ENCODE measurements at places on chromosomes 1 and 21.
A peak's percentile ranks its signal among the peaks of the same experiment; 100 is the strongest.

- DNase-seq, result no peak
These were observed 85.6 kb downstream of the EPS15 start for GRCh38 chr1:51433269-51433971.

GRCh38 chr1:111251570-111251969 is 24.1 kb downstream of the CHI3L2 start:
- DNase-seq, result no peak

GRCh38 chr1:150192012-150192411 is 42.3 kb downstream of the PLEKHO1 start:
- no peak for DNase-seq

DNA sequence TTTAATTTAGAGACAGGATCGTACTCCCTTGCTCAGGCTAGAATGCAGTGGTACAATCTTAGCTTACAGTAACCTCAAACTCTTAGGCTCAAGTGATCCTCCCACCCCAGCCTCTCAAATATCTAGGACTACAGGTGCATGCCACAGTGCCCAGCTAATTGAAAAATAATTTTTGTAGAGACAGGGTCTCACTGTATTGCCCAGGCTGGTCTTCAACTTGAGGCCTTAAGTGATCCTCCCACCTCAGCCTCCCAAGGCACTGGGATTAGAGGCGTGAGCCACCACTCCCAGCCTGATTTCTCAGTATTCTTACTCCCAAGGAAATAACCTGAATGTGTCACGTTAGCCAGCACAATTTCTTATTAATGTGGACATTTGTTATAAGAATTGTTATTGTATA is 9.8 kb downstream of the RLF start:
- DNase-seq, result no peak

GRCh38 chr1:113857776-113858175 is 13.7 kb downstream of the PTPN22 start:
- no peak for DNase-seq

- DNase-seq, result no peak
These were observed 15.1 kb upstream of the DR1 start for GRCh38 chr1:93330617-93331016.

DNA sequence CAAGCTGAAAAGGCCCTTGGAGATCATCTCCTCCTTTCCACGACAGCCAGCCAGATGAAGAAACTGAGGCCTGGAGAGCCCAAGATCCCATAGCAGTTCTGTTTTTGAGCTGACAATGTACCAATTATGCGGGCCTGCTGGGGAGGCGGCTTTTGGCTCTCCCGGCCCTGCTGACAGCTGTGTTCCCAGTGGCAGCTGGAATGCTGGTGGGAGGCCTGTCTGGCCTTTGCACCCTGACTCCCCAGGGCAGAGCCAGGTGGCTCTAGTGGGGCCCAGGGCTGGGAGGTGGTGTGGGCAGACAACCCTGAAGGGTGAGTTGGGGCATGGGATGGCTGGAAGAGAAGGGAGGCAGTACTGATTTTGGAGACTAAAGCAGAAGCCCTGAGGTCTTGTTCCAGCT is 30.7 kb upstream of the WASF2 start:
- no peak for DNase-seq

DNA sequence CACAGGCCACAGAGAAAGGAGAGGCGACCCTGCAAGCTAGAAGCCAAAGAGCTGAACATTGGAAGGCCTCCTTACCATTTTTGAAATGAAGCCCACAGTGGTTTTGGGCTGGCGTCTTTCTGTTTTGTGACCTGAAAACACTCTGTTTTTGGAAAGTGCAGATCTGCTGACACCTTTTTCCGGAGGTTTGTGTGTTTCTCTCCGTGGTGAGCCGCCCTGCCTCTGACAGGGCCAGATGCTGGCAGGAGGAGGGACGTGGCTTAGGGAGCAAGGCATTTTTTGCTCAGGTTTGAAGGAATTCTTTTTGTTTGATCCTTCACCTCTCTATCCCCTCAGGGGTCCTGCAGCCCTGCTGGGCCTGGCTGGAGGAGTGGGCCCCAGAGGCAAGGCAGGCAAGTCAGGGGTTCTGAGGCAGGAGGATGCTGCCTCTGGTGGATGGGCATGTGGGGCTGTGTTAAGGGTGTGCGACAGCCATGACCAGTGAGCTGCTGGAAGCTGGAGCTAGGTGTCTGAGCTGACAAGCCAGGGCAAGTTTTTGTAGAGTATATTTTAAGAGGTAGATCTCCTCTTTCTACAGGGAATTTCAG is 133.8 kb downstream of the CAMTA1 start:
- no peak for DNase-seq

DNA sequence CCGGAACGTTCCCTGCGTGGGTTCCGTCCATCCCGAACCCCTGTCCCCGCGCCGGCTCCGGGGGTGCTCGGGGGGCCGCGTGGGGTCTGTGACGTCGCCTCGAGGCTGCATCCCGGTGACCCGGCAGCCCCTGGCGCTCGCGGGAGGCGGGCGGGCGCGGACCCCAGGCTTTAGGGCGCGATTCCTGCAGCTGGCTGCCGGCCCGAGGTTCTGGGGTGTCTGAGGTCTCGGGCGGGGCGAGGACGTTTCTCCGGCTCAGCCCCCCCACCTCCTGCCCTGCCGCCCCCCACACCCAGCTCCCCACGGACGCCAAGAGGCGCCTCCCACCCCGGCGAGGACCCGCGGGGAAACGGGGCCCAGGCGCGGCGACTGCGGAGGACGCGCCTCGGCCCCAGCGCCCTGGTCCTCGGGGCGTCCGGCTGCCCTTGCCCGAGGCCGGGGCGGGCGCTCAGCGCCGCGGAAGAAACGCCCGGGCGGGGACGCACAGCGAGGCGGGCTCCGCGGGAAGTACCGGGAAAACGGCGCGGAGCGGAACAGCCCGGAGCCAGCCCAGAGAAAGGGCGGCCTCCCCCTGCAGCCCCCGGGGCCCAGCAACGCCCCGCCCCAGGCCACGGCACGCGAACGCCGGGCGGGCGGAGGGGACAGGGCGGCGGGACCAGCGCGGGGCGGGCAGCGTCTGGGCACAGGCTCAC is 1.3 kb upstream of the PCBP3 start:
- DNase-seq, result no peak

DNA sequence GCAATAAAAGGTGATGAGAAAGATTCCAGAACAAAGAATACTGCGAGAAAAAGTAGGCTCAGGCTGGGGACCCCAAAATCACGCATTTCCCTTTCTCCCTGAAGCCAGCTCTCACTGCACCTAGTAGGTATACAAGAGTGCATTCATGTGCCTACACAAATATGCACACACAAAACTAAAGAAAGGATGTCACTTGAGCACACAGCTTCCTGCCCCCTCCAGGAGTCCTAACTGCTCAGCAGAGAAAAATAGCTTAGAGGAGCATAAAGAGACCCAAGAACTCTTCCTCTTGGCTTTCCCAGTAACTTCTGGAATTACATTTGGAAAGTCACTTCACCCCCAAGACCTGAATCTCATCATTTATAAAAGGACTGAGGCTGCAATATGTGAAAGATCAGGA is 38.0 kb downstream of the JAK1 start:
- DNase-seq, result no peak

GRCh38 chr1:159892944-159893343 is 7.0 kb downstream of the CFAP45 start:
- DNase-seq, result no peak

- peak; percentile 28 for DNase-seq
These were observed 425.5 kb downstream of the KCTD3 start for GRCh38 chr1:215992620-215993019.

All from GM04504 (cell line).